T follicular helper cell (primary cell): ENCODE measurements at places on chromosomes 1 and 21.

DNA sequence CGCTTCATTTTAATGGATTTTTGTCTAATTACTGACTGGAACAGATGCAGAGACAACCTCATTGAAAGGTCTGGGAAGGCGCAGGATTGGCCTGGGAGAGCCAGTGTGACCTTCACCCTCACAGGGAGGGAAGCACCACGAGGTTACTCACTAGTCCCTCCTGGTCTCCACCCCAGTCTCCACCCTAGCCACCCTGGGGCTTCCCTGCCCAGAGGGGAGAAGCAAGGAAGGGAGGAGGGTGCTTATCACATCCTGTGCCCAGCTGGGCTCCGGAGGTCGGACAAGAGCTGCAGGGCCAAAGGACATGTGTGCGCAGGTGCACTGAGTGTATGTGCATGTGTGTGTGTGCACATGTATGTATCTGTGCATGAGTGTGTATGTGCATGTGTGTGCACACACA lies 220.1 kb upstream of the VAMP3 start:
- DNase-seq, result no peak

GRCh38 chr1:105204836-105205371 lies 1455.2 kb downstream of the AMY1C start:
- DNase-seq, result no peak

DNA sequence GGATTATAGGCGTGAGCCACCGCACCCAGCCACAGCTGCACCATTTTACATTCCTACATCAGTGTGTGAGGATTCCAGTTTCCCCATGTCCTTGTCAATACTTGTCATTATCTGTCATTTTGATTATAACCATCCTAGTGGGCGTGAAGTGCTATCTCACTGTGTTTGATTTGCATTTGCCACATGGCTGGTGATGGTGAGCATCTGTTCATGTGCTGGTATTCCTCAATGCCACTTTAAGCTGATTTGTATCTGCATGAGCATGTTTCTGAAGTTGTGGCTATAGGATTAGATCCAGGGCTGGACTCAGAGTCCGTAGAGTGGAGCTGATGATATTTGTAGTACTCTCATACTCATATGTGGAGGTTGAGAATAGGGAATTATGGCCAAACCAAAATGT lies 36.6 kb downstream of the SRRM1 start:
- no peak for DNase-seq

- no peak for DNase-seq
Observed at GRCh38 chr1:41363591-41364320, 2.5 kb downstream of the FOXO6 start.

GRCh38 chr1:51738681-51739080 lies 121.8 kb downstream of the OSBPL9 start:
- DNase-seq, result no peak

GRCh38 chr1:115811140-115811828 lies 29.6 kb downstream of the NHLH2 start:
- no peak for DNase-seq

DNA sequence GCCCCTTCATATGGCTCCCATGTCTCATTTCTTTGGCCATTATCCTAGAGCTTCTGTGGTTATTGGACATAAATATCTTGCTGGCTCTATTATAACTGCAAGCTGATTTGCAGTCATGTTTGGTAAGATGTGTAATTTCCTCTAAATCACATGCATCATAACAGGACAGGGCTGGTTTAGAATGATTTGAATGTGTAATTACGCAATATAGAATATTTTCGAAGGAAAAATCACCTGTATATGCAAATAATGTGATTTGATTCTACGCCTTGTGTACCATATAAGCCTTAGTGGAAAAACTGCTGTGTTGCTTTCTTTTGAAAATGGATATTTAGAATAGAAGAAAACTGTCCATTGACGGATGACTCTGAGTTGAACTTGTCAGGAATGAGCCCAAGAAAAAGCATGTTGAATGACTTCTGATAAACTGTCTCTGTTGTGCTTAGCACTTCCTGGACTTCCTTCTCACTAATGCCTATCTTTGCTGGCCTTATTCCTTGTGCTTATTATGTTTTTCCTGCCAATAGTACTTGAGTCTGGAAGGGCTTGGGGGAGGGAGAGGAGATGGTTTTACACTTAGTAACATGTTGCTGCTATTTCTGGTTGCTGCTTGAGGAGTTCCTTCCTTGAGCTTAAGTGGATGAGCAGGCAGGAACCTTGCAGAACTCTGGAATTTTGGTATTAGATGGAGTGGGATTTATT lies 6.5 kb downstream of the CACHD1 start:
- no peak for DNase-seq

DNA sequence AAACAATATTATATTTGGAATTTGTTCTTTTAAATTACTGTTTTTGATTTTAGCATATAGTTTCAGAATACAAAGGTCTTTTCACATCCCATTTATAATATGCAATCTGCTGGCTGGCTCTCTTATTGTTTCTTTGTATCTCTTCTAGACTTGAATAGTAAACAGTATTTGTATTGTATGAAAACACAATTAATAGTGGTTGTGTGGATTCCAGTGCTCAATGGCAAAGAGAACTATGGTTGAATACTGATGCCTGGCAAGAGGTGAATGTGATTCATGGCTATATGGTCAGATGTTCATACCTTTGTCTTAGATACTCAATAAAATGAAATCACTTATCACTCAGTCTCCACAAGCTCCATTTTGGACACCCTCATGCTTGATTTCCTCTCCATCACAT lies 37.2 kb downstream of the OR6Y1 start:
- no peak for DNase-seq

GRCh38 chr1:37782491-37782890 lies 11.2 kb upstream of the MANEAL start:
- no peak for DNase-seq

DNA sequence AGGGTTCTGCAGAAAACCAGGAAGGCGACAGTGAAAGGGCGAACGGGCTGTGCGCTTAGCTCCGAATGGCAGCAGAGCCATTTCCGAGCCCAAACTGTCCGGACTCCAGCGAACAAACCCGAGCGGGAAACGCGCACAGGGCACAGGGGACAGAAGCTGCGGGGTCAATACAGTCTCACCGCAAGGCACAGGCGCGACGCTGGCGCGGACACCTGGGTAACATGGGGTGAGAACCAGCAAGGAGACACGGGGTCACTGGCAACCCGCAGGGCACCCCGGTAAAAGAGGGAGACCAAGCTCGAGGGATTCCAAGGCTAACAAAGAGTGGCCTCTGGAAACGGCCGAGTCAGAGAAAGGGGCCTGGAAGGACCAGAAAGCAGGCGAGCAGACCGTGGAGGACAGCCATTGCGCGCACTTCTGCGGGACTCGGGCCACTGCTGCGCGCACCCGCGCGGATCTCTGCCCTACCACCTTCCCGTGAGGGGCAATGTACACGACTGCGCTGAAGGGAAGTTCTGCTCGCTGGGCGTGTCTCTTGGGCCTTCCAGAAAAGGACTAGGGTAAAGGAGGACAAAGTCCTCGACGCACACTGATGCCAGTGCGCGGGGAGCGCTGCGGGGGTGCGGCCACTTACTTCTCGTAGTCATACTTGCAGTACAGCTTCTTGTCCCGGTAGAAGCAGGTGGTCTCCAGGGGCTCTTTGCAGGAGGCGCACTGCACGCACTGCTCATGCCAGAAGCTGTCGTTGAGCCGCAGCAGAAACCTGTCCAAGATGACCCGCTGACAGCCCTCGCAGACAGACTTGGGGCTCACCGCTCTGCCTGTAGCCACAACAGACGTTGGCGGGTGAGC lies 3.8 kb downstream of the LMX1A start:
- no peak for DNase-seq

- no peak for DNase-seq
Observed at GRCh38 chr1:153929981-153930948, 7.5 kb upstream of the GATAD2B start.

GRCh38 chr1:25137106-25137505 lies 95.2 kb downstream of the SYF2 start:
- no peak for DNase-seq

- no peak for DNase-seq
Observed at GRCh38 chr1:116159177-116159576, 48.0 kb downstream of the MAB21L3 start.

DNA sequence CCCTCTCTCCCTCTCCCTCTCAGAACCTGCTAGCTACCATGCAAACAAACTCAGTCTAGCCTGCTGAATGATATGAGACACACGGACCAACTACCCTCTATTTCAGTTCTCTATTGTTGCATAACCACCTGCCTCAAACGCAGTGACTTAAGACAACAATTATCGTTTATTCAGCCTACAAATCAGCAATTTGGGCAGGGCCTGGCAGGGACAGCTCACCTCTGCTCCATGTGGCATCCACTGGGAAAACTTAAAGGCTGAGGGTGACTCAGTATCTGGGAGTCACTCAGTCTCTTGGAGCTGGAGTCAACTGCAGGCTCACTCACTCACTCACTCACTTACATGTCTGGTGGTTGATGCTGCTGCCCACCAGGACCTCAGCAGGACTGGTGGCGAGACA lies 121.3 kb downstream of the SEC16B start:
- DNase-seq, result no peak

DNA sequence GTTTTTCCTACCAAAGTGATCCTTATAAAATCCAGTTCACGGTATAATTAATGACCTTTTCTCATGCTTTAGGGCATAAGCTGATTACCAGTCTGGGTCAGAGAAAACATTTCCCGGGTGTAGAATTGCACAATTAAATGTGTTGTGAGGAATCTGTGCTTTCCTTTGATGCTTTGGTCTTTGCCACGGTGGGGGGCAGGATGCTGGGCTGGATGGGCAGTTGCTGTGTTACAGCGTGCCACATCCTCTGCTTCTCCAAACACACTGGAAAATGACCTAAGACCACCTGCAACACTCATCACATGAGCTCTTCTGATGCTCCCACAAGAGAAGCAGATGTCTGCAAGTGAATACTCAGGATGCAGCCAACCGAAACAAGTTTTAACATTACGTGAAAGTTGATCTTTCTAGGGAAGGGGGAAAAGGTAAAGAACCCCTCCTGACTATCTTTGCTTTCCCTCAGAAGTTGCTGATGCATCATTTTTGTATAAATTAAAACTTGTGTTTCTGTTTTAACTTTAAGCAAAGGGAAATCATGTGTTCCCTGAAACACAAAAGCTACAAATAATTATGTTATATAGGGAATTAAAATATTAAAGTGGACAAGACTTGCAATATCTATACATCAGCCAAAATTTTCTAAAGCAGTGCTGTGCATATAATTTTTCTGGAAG lies 515.3 kb upstream of the NR5A2 start:
- DNase-seq, result no peak

DNA sequence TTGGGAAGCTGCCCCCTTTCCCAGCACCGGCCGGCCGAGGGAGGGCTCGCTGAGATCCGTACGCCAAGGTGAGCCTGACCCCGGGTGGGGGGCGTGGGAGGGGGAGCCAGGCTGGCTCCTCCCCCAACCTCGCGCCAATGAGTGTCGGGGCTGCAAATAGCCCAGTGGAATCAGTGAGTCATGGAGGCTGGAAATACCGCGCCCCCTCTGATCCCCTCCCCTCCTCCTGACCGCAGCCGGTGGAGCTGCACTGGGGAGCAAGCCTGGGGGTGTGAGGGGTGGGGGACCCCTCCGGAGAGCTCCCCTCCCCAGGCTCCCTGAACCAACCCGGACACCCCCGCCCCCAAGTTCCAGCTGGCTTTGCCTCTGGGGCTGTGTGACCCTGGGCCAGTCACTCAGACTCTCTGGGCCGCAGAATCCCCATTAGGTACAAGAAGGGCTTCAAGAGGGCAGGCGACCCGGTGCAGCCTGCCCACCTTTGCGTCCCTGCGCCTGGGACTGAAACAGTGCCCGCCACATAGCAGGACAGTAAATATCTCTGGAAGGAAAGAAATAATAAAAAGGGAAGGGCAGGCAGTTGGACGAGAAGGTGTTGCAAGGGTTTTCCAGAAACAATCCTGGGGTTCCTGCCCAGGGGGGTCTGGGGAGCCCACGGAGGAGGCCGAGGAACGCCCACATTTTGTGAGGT lies 4.5 kb downstream of the HSPB7 start:
- DNase-seq, result peak; percentile 15

DNA sequence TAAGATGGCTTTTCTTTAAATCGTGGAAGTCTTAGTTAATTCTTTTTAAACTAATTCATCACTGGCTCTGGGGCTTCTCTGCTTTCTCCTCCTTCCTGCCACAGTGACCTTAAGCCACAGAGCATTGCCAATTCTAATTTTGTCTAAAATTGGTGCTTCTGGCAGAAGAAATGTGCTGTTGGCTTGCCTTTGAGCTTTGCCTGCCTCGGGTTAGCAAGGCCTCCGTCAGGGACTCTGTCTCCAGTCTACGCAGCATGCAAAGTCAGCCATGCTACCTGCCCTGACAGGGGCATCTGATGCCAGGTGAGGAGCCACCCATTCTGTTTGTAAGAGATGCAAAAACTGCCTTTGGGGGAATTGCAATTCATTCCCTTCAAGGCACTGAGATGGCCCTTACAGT lies 25.2 kb downstream of the CLDN14 start:
- DNase-seq, result no peak

GRCh38 chr1:155316922-155317321 lies 3.8 kb upstream of the RUSC1 start:
- no peak for DNase-seq

- no peak for DNase-seq
Observed at GRCh38 chr1:14924455-14925331, 228.9 kb upstream of the TMEM51 start.

GRCh38 chr21:39430954-39431353 lies 14.6 kb downstream of the LCA5L start:
- DNase-seq, result no peak

GRCh38 chr1:202567738-202568137 lies 142.5 kb downstream of the SYT2 start:
- no peak for DNase-seq

DNA sequence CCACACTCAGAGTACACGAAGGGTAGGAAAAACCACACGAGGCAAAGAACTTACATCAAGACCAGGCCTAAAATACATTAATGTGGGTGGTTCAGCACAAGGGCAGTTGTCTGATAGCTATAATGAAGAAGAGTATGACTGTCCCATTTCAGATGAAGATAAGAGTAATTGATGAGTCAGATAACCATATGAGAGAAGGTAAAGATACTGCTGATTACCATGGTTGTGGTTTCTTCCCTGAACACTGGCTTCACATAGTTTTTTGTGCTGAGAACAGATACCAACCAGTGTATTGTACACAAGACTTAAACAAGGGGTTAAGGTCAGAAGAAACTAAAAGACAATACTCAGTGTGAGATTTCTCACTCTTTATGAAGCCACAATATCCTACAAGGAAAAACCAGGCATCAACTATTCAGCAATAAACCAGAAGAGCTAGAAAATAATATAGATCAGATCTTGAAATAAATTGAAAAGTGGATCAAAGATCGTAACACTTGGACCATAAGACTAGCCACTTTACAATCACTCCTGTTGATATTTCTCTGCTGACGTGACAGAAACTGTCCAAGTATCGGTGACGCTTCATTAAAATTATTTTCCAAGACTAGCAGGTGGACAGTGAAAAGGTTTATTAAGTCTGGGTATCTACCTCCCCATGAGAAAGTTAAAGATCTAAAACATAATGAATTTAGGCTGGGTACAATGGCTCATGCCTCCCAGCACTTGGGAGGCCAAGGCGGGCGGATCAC lies 28.6 kb downstream of the PUM1 start:
- no peak for DNase-seq

- no peak for DNase-seq
Observed at GRCh38 chr1:22809783-22810182, 99.1 kb downstream of the EPHB2 start.
